ENCODE measurements at places on chromosomes 2 and 18.
A peak's percentile ranks its signal among the peaks of the same experiment; 100 is the strongest.

- DNase-seq, result no peak
Observed at GRCh38 chr2:207464007-207464406, 65.8 kb upstream of the CREB1 start.

GRCh38 chr2:100936070-100936741 is 65.9 kb upstream of the RPL31 start:
- DNase-seq, result no peak

DNA sequence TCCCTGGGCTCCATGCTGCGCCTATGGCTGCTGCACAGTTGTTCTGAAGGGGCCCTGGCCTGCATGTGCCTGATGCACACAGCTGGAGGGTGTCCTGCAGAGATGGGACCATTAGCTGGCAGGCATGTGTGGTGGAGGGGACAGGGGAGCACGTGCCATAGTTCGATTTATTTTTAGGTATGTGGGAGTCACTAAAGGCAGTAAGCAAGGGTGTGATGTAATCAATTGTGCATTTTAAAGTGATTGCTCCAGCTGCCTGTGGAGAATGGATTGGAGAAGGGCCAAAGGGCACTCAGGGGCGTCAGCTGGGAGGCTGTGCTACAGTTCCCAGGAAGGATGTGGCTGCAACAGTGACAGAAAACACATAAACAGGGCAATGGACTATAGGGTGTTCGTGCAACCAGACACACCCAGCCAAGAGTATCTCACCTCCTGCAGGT is 205.1 kb downstream of the ARL4C start:
- peak; percentile 75 for DNase-seq

- no peak for DNase-seq
Observed at GRCh38 chr2:220528180-220528675, 900.8 kb downstream of the SLC4A3 start.

DNA sequence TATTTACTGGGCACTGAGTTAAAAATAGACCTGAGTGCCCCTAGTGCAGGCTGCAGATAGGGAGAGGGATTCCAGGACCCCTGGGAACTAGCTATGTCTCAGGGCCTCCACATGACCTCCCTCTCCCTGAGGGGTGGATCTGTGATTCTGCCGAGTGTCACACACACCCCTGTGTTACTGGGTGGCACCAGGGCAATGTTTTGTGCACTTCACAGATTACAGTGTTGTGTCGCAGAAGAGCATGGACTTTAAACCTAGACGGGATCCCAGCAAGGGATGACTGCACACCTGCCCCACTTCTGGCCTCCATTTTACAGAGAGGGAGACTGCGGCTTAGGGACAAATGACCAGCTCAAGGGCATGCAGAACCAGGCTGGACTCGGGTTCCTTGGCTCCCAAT is 65.6 kb downstream of the ZFP36L2 start:
- no peak for DNase-seq

GRCh38 chr18:57753063-57753462 is 50.1 kb downstream of the ATP8B1 start:
- peak; percentile 33 for DNase-seq

DNA sequence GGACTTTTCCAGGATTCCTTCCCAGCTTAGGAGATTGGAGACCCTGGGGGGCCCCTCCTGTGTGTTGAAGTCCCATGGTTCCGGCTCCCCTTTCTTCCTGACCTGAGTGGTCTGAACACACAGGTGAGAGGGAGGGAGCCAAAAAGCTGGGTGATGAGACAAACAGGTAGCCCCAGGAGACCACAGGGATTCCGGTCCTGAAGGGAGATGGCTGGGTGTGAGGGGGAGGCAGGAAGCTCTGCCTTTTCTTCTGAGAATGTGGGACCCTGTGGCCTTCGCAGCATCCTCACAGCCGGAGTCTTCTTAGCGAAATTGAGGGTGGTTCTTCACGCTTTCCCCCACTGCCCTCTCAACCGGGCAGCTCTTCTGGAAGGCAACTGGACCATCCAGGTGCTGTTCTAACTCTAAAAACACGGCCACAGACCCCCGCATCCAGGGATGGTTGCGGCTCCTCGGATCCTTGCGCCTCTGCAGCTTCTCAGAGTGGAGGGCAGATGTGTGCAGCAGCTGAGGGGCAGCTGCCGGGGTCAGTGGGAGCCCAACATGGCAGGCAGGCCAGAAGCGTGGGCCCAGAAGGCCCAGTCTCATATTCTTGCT is 4.4 kb downstream of the SLC66A3 start:
- DNase-seq, result no peak

DNA sequence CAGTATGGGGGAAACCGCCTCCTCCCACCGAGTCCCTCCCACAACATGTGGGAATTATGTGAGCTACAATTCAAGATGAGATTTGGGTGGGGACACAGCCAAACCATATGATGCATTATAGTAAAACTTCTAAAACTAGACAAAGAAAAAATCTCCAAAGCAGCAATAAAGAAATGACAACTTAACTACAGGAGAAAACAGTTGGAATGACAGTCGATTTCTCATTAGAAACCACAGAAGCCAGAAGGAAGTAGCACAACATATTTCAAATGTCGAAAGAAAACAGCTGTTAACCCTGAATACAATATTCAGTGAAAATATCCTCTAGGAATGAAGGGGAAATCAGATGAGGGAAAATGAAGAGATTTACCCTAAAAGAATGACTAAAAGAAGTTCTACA is 53.5 kb upstream of the TCF4 start:
- DNase-seq, result no peak

- peak; percentile 87 for DNase-seq
Observed at GRCh38 chr2:219176818-219177551, at the start of gene CNPPD1. Gene CNPPD1 (minus strand): TSS chr2:219176925. CDS start chr2:219176828, 97 bp downstream.

Data from activated CD4-positive, alpha-beta T cell treated with anti-CD3 and anti-CD28 coated beads, Interleukin-2, Interleukin-4, amounts not matched to agents 100 ng/mL and 50 ng/mL, durations not matched to agents 16 hours and 8 hours (primary cell).